NCI-H1417 treated with DMSO at 0.1 percent for 48 hours (cell line): ENCODE measurements at places on chromosomes 13 and 19.

DNA sequence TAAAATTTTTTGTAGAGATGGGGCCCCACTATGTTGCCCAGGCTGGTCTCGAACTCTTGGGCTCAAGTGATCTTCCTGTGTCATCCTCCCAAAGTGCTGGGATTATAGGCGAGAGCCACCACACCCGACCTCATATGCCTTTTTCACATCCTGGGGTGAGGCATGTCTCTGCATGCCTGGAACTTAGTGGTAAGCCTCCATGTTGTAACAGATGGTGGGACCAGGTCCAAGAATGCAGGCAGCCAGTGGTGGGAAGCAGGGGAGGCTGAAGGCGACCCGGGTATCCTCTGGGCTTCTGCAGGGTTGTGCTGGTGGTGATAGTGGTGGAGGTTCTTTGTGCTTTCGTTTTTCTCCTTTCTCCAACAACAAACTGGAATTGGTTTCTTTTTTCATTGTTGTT lies 30.1 kb upstream of the CCDC124 start:
- no peak for DNase-seq

DNA sequence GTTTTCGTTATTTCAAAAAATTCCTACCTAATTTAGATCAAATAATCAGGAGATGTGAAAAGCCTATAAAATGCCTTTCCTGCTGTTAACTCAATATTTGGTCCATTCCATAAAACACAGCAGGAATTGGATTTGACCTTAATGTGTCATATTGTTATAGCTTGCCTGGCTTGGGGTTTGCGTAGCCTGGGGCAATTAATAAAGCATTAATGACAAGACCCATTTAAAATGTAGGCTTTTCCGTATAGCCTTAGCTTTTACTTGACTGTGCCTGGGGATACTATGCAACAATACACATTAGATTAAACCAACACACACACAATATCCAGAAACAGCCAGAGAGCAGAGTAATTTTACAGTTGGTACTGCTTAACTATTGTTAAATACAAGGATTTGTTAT lies 117.2 kb upstream of the MAB21L1 start:
- no peak for DNase-seq

DNA sequence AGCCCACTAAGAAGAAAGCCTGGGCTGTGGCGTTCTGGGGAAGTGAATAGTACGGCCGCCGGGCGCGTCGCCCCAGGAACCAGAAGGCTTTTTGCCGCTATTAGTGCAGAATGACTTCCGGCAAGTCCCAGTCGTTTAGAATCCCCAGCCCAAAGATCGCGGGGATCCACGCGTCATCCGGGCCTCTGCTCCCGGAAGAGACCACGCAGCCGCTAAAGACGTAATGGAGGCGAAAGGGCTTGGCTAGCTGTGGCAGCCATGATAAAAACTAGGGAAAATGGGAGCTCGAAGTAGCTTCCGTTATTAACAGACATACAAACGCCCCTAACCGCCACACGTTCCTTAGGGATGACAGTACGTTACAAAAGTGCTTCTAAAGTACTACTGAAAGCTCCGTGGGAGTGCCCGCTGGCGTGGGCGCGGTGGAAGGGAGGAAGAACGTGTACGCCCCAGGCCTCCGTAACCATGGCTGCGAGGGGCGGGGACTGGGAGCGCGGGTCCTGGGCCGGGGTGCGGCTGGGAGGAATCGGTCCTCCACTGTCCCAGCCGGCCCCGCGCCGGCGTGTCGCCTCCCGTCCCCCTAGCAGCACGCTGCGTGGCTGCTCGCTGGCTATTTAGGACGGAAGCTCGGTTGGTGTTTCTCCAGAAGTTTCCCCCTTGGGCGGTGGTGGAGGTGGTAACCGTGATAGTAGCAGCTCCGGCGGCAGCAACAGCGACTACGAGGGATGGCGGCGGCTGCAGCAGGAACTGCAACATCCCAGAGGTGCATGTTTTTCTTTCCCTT lies at the start of gene SUGT1:
Gene SUGT1 (plus strand): TSS at position 641 of the 784 bp plus-strand sequence. CDS start 85 bp downstream, at position 726.
- DNase-seq = peak; percentile 100

DNA sequence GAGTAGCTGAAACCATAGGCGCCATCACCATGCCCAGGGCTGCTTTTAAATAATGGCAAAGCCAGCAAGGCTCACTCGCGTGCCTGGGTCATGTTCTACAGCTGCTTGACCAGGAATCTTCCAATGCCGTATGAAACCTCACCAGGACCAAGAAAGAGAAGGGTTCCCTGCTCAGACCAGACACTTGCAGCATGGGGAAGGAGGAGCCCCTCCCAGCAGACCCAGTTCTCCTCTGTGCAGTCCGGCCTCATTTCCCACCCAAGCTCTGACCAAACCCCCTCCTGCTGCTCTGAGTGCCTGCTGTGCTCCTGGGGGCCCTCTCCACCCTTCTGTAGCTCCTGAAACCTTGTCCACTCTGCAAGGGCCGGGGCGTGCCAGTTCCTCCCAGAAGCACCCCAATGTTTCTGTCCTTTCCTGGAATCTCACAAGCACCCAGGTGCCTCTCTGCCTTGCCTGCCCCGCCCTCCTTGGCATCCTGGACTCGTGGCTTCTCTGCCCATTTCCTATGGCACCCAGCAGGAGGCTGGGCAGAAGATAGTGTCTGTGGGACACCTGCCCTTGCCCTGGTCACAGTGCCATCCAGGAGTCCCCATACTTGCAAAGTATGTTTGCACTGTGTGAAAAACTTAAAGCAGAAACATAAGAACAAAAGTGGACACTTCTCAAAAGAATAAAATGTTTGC lies 6.8 kb upstream of the SLC7A9 start:
- no peak for DNase-seq

DNA sequence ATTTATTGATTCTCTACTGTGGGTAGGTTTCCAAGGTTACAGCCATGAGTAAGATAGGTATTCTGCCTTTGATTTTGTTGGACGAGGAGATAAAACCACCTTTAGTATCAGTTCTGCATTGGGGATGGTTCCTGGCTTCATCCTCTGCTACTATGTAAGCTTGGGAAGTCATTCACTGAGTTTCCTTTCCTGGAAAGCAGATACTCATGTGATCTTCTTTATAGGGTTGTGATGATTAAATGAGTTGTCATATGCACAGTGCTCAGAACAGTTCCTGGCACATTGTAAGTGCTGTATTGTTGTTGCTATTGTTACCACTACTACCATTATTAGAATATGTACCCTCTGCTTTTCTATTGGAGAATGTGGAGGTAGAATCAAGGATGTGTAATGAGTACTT lies 13.1 kb upstream of the WTIP start:
- no peak for DNase-seq

GRCh38 chr13:60147361-60147760 lies 16.4 kb downstream of the DIAPH3 start:
- DNase-seq = no peak
